ENCODE measurements at places on chromosomes 7 and 10.
A peak's percentile ranks its signal among the peaks of the same experiment; 100 is the strongest.

DNA sequence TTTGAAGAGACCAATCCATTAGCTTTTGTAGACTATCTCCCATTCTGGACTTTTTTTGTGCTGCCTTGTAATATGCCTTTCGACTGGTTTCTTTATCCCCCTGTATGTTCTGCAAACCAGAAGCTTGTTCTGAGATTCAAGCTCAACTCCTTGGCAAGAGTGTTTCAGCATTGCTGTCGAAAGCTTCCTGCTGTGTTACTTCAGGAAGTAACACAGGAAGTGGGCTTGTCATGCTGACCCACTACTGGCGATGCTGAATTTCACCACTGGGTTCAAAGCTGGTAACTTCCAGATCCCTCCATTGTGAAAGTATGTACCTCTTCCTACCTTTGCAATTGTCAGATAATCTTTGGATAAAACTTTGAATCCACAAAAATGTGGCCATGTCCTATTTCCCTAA is 57.9 kb upstream of the INSYN2A start:
- no peak for DNase-seq

DNA sequence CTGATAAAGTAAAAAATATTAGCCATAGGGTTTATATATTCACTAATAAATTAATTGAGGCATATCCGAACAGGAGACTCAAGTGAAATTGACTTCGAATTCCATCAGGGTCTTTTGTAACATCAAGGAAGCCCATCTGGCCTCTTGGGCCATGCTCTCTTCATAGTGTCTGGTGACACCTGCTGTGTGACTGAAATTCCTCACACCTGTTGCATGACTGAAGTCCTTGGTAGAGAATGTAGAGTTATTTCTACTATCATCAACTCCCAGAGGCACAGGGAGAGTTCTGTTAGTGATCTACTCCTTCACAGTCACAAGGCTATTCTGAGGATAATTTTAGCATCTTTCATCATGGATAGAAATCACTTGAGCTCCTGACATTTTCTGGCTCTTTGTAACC is 138.3 kb upstream of the LSM8 start:
- no peak for DNase-seq

GRCh38 chr7:100430493-100431285 is 1.1 kb downstream of the MEPCE start:
- DNase-seq, result peak; percentile 69

GRCh38 chr10:29534590-29534989 is 100.2 kb downstream of the SVIL start:
- no peak for DNase-seq

GRCh38 chr7:75861636-75862035 is 17.2 kb upstream of the RHBDD2 start:
- no peak for DNase-seq
